ENCODE measurements at places on chromosomes 7 and 10. TPM values are rescaled to one million over a fixed set of nuclear protein-coding genes. Genes with fewer than 3 reads are reported as not detected.

GRCh38 chr7:26379711-26380110 lies 88.0 kb downstream of the SNX10 start:
- no peak overlapping the region for H3K4me3 ChIP-seq
- no peak overlapping the region for H3K27ac ChIP-seq
- DNase-seq: no peak
- peaks cover 20% of the 10 kb centered on the region for H3K4me1 ChIP-seq
- H3K36me3 ChIP-seq: no peaks in the 10 kb centered on the region

- H3K4me1 ChIP-seq: no peaks in the 10 kb centered on the region
- no peaks in the 10 kb centered on the region for H3K27me3 ChIP-seq
- DNase-seq: no peak
- no peak overlapping the region for H3K4me3 ChIP-seq
These were observed 243.8 kb downstream of the MTERF1 start for GRCh38 chr7:91636728-91637127.

GRCh38 chr10:51369903-51370302 lies 295.6 kb downstream of the PRKG1 start:
- H3K27ac ChIP-seq: no peak overlapping the region
- no peaks in the 10 kb centered on the region for H3K27me3 ChIP-seq
- no peak overlapping the region for H3K4me3 ChIP-seq

SLC26A3 gene
- total RNA-seq: not detected
